ENCODE measurements at places on chromosomes 2 and 18.

GRCh38 chr2:148882051-148882450, 7.0 kb downstream of the KIF5C start:
- DNase-seq = no peak

- no peak for DNase-seq
These were observed 724.2 kb upstream of the REG3G start for GRCh38 chr2:78301166-78301789.

- peak; percentile 84 for DNase-seq
These were observed at the start of gene ZNF236 for GRCh38 chr18:76822506-76823160. TSS of gene ZNF236 (plus strand) at chr18:76822557. CDS start at chr18:76822608, 51 bp downstream.

GRCh38 chr2:193348055-193348454, 1153.3 kb upstream of the TMEFF2 start:
- DNase-seq = no peak

DNA sequence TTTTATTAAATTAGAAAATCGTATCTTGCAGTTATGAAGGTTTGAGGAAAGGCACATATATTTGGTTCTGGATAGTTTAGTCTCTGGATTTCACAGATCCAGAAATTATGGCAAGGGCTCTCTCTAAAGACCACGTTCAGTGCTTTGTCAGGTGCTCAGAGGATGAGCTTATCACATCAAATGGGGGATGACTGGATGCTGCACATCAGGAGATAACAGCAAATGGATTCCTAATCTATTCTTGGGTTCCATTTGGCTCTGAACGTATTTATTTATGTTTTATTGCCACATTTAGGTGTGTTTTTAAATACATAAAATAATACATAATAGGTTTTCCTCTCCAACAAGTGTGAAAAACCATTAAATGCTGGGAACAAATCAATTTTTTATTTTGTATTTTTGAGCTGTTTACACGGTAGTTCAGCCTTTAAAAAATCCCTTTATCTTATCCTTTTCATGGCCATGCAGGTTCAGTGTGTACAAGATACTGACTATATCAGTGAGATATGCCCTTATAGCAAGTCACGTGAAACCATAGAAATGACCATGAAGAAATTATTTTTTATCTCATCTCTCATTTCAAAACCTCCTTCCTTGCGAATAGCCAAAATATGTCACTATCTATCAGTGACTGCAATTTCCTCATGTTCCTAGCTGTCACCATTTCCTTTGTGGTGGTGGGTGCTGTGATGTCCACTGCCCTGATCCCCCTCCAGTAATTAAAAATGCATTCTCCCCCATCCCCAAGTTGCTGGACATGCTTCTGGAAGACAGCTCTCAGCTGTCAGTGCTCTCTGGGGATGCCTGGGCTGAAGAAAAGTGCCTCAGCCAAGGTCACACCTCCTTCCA, 25.9 kb upstream of the CXCR4 start:
- DNase-seq = no peak

DNA sequence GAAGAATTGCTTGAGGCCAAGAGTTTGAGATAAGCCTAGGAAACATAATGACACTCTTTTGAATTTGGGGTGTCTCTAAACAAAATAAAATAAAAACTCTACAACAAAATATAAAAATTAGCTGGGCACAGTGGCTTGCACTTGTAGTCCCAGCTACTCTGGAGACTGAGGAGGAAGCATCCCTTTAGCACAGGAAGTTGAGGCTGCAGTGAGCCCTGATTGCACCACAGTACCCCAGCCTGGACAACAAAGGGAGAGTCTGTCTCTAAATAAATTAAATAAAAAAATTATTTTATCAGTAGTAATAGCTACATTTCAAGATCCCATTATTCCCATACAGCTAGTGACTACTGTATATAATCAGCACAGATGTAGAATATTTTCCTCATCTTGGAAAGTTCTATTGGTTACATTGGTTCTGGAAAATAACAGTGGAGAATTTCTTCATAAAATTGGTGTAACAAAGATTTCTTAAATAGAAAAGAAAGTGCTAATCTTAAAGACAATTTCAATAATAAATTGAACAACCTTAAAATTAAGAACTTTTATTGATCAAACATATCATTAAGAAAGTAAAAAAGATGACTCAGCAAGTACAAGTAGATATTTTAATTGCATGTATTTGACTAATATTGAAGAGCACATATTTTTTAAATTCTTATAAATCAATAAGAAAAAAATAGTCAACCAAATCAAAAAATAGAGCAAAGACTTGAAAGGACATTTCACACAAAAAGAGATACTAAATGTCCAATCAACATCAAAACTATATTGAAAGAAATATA, 90.4 kb upstream of the KYNU start:
- DNase-seq = no peak

DNA sequence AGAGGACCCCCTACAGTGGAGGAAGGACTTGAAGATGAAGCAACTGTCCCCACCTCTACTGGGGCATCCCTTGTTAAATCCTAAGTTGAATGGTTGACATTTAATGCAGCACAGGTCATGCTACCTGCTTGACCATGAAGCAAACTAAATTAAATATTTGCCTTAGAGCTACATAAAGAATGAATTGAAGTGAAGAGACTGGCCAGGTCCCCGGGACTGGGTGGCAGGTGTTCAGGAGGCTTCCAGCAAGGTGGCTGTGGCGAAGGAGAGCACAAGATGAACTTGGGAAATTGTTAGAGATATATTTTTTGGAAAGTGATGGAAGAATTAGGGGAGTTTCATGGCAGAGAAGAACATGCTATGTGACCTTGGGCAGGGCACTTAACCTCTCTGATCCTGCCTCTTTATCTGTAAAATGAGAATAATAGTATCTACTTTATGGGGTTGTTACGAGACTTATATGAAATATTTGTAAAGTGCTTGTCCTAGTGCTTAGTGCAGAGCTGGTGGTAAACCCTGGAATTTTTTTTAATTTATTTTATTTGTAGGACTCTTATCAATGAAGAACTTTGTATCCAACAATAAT, 37.3 kb downstream of the EFR3B start:
- DNase-seq = no peak

DNA sequence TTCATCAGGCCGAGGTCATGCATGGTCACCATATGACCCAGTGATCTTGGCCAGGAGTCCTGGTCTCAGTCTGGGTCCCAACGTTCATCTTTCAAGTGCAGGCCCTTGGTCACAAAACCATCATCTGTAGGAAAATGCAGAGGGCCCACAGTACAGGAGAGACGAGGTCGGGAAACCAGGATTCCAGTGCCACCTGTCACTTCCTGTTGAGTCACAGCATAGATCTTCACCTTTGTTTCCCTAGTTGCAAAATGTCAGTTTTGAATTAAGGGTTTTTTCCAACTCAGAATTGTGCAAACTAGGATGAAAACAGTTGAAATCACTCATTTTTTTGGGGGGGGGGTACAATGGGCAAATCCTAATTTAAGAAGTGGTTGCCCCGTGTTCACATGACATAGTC, 162.2 kb downstream of the INSIG2 start:
- DNase-seq = peak; percentile 38

All from fibroblast of skin of right quadriceps (primary cell).